Kidney (tissue), 22 donors: ENCODE measurements at places on chromosomes 5 and 9. TPM values are rescaled to one million over a fixed set of nuclear protein-coding genes. Genes with fewer than 3 reads are reported as not detected.

TUSC1 gene
- 17.6 TPM for total RNA-seq

PCDHB5 gene
- total RNA-seq = 7.5 TPM

RXRA gene
- total RNA-seq = 49.5 TPM

CHSY3 gene
- total RNA-seq = 3.0 TPM

WWC1 gene
- total RNA-seq = 174 TPM

ADGRD2 gene
- not detected for total RNA-seq

IFNB1 gene
- not detected for total RNA-seq

PDZD2 gene
- 14.8 TPM for total RNA-seq

CCIN gene
- total RNA-seq = 0.13 TPM

RGS7BP gene
- total RNA-seq = 10.7 TPM

DNA sequence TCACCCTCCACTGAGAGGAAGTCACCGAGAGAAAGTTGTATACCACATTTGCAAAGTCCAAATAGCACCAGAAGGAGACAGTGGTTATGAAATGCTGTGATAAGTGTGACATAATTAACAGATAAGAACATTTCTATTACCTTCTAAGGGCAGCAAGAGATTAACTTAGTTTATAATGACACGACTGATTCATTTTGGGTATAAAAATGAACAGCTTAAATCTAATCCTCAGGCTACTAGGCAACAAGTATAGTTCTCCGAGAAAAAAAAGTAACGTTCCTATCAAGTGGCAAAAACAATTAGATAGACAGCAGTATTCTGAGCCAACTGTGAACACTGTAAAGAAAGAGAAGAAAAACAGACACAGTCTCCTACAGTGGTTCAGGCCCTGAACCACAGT is 431.2 kb upstream of the GRAMD2B start:
- no peaks in the 10 kb centered on the region for H3K4me1 ChIP-seq
- no peaks in the 10 kb centered on the region for H3K36me3 ChIP-seq
- H3K27me3 ChIP-seq = no peaks in the 10 kb centered on the region
- H3K27ac ChIP-seq = no peak overlapping the region
- no peak for DNase-seq

GRCh38 chr5:78318337-78318736 is 23.8 kb upstream of the AP3B1 start:
- H3K27ac ChIP-seq = no peak overlapping the region
- H3K4me3 ChIP-seq = no peak overlapping the region
- no peaks in the 10 kb centered on the region for H3K27me3 ChIP-seq
- H3K36me3 ChIP-seq = no peaks in the 10 kb centered on the region
- no peaks in the 10 kb centered on the region for H3K4me1 ChIP-seq

DNA sequence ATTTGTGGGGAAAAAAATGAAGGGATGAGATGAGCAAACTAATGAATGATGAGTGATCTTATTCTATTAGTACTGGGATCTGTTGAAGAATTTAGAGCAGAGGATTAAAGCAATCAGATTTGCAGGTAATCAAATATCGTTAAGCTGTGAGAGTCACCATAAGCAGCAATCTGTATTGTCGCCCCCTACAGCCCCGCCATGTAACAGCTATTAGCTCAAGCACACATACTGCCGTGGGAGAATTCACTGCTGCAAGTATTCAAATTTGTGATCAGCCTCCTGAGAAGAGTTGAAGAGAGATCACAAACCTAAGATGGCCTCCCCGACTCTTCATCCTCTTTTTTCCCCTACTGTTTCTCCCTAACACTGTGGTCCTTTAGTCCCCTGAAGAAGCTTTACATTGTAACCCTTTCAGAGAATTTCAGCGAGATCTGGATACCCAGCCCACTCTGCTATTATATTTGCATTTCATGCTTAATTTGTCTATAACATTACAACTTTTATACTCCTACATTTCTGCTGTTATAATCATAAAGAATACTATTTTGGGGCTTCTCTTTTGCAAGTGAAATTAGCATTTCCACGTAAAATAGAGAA is 28.5 kb upstream of the PHF24 start:
- peak; percentile 42 for DNase-seq
- H3K27me3 ChIP-seq = no peaks in the 10 kb centered on the region
- no peak overlapping the region for H3K27ac ChIP-seq
- no peaks in the 10 kb centered on the region for H3K4me1 ChIP-seq
- H3K36me3 ChIP-seq = no peaks in the 10 kb centered on the region

GRCh38 chr9:131478421-131478868 is 24.3 kb upstream of the POMT1 start:
- DNase-seq = peak; percentile 58
- H3K4me1 ChIP-seq = no peaks in the 10 kb centered on the region
- H3K27ac ChIP-seq = no peak overlapping the region

- H3K4me1 ChIP-seq = peaks cover 10% of the 10 kb centered on the region
- no peaks in the 10 kb centered on the region for H3K36me3 ChIP-seq
- H3K27me3 ChIP-seq = no peaks in the 10 kb centered on the region
These were observed 314.0 kb downstream of the AGTPBP1 start for GRCh38 chr9:85427772-85428171.

DNA sequence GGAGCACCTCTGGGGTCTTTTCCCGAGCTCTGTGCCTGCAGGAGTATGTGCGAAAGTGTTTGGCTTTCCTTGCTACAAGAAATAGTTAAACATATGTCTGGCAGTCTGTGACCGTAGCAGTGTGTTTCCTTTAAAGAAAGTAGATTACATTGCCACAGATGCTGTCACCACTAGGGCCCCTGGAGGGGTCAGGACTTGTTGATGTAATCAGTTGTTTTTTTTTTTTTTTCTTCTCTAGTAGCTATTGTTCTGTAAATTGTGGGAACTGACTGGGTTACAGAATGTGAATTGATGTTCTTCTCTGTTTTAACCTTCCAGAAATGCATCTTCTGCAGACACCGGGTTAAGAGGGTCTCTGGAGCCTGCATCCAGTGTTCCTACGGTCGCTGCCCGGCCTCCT is 345.6 kb downstream of the KDM4C start:
- no peak overlapping the region for H3K4me3 ChIP-seq
- H3K27ac ChIP-seq = no peak overlapping the region
- H3K36me3 ChIP-seq = peaks cover 8% of the 10 kb centered on the region
- no peaks in the 10 kb centered on the region for H3K4me1 ChIP-seq

GRCh38 chr5:107129051-107129450 is 541.7 kb downstream of the EFNA5 start:
- H3K27ac ChIP-seq = no peak overlapping the region
- H3K36me3 ChIP-seq = no peaks in the 10 kb centered on the region
- no peak overlapping the region for H3K4me3 ChIP-seq
- no peak for DNase-seq

GRCh38 chr9:117720555-117720954 is 16.4 kb downstream of the TLR4 start:
- DNase-seq = peak; percentile 73
- no peak overlapping the region for H3K27ac ChIP-seq
- no peaks in the 10 kb centered on the region for H3K27me3 ChIP-seq
- H3K4me1 ChIP-seq = peaks cover 5% of the 10 kb centered on the region
- no peak overlapping the region for H3K4me3 ChIP-seq
- H3K36me3 ChIP-seq = no peaks in the 10 kb centered on the region

- H3K27ac ChIP-seq = peak overlapping the region; percentile 5
- peaks cover 4% of the 10 kb centered on the region for H3K27me3 ChIP-seq
- DNase-seq = peak; percentile 11
These were observed 1.3 kb upstream of the FST start for GRCh38 chr5:53479045-53479589.

- no peak overlapping the region for H3K27ac ChIP-seq
- H3K4me3 ChIP-seq = no peak overlapping the region
- no peak for DNase-seq
- H3K27me3 ChIP-seq = no peaks in the 10 kb centered on the region
- H3K4me1 ChIP-seq = no peaks in the 10 kb centered on the region
These were observed 279.7 kb downstream of the EBF1 start for GRCh38 chr5:158819840-158820620.

GRCh38 chr5:60163762-60164161 is 270.2 kb upstream of the PDE4D start:
- H3K4me1 ChIP-seq = no peaks in the 10 kb centered on the region
- no peaks in the 10 kb centered on the region for H3K36me3 ChIP-seq

GRCh38 chr5:122954719-122955118 is 81.8 kb downstream of the PPIC start:
- DNase-seq = no peak
- no peaks in the 10 kb centered on the region for H3K27me3 ChIP-seq
- no peaks in the 10 kb centered on the region for H3K4me1 ChIP-seq
- H3K36me3 ChIP-seq = no peaks in the 10 kb centered on the region

DNA sequence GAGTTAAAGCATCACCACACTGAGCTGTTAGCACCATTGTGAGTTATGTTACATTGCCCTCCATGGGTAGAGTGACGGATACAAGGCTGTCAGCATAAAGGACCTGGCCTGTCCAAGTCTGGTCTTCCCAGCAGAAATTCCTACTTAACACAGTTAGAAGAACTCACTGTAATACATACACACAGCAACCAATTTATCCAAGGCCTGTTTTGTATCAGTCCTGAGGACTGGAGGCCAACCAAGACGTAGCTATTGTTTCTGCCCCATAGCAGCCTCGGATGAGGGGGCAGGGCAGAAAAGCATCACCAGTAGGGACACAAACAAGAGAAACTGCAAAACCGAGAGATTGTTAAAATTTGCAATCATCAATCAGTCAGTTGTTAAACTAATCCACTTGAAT is 66.0 kb upstream of the CKMT2 start:
- no peaks in the 10 kb centered on the region for H3K36me3 ChIP-seq
- no peaks in the 10 kb centered on the region for H3K27me3 ChIP-seq
- H3K4me1 ChIP-seq = no peaks in the 10 kb centered on the region
- H3K27ac ChIP-seq = no peak overlapping the region

DNA sequence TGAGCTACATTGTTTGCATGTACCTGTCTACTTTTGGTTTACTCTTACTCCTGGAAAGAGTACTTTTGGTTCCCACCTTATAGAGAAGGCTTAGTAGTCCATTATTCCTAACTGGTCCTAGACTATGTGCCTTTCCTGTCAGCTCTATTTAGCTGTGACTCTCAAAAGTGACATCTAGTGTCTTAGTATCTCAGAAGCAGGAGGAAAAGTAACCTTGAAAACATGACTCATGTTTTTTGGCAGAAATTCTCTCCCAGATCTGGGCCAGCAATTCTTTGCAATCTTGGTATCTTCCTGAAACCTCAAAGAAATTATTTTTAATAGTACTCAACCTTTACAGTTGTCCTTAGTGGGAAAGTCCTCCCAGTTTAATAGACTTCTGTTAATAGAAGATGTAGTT is 691.7 kb upstream of the SEMA6A start:
- H3K4me3 ChIP-seq = no peak overlapping the region
- H3K27ac ChIP-seq = no peak overlapping the region
- H3K4me1 ChIP-seq = no peaks in the 10 kb centered on the region
- no peak for DNase-seq
- no peaks in the 10 kb centered on the region for H3K27me3 ChIP-seq

- no peak overlapping the region for H3K4me3 ChIP-seq
- no peaks in the 10 kb centered on the region for H3K27me3 ChIP-seq
- H3K4me1 ChIP-seq = no peaks in the 10 kb centered on the region
- DNase-seq = no peak
- H3K36me3 ChIP-seq = no peaks in the 10 kb centered on the region
- no peak overlapping the region for H3K27ac ChIP-seq
These were observed 429.0 kb downstream of the ZNF608 start for GRCh38 chr5:124317451-124317850.

DNA sequence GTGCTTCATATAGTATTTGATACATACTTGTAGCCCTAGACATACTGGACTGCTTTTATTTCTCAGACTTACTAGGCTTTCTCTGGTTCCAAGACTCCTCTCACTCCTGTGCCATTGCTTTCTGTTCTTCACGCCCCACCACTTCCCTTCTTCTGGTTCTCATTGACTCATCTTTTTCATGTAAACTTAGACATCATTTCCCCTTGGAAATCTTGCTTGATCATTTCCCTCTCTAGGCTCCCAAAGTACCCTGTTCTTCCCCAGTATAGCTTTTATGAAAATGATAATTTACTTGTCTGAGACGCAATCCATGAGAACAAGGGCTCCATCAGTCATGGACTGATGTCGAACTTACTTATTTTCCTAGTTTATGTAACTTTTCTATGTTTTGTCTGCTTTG is 83.5 kb downstream of the TLR4 start:
- H3K27ac ChIP-seq = no peak overlapping the region
- H3K4me3 ChIP-seq = no peak overlapping the region
- no peaks in the 10 kb centered on the region for H3K27me3 ChIP-seq
- DNase-seq = no peak
- peaks cover 11% of the 10 kb centered on the region for H3K4me1 ChIP-seq

DNA sequence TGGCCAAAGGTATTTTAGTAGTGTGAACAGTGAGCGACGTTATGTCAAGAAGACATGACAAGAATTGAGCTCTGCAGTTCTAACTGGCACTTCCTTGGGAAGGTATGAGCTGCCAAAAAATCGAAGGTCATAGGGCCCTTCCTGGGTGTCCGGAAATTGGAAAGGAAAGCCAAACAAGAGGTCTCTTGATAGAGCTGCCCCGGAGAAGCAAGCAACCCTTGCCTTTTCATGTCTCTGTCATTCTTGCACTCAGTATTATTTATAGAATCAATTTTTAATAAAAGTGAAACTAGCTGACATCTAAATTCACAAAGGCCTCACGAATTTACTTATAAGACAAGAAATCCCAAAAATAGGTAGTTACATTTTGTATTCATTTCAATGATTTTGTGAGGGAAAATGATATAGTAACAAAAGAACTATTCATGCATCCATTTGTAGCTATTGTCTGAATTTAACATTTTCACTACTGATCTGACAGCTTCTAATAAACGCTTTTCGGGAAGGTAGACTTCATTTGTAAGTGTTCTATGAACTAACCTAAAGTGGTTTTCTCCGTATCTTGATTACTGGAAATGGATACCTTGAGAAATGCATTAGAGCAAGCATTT is 113.8 kb upstream of the VCAN start:
- no peak overlapping the region for H3K27ac ChIP-seq
- H3K4me3 ChIP-seq = no peak overlapping the region
- no peaks in the 10 kb centered on the region for H3K36me3 ChIP-seq
- H3K27me3 ChIP-seq = no peaks in the 10 kb centered on the region
- no peak for DNase-seq

- H3K4me3 ChIP-seq = no peak overlapping the region
- no peak overlapping the region for H3K27ac ChIP-seq
- H3K4me1 ChIP-seq = no peaks in the 10 kb centered on the region
These were observed 67.4 kb upstream of the WWC1 start for GRCh38 chr5:168224085-168224484.

- no peaks in the 10 kb centered on the region for H3K4me1 ChIP-seq
- no peak overlapping the region for H3K27ac ChIP-seq
- no peak for DNase-seq
- no peak overlapping the region for H3K4me3 ChIP-seq
These were observed 341.0 kb downstream of the PRR16 start for GRCh38 chr5:120805131-120805530.

GRCh38 chr5:73317523-73317922 is 131.1 kb downstream of the FOXD1 start:
- no peak for DNase-seq
- no peaks in the 10 kb centered on the region for H3K4me1 ChIP-seq
- H3K27ac ChIP-seq = no peak overlapping the region
- no peaks in the 10 kb centered on the region for H3K27me3 ChIP-seq
- no peak overlapping the region for H3K4me3 ChIP-seq

GRCh38 chr9:37959976-37960375 is 56.0 kb upstream of the SLC25A51 start:
- H3K27me3 ChIP-seq = no peaks in the 10 kb centered on the region
- H3K4me1 ChIP-seq = peaks cover 4% of the 10 kb centered on the region
- H3K27ac ChIP-seq = no peak overlapping the region
- no peak overlapping the region for H3K4me3 ChIP-seq
- no peaks in the 10 kb centered on the region for H3K36me3 ChIP-seq
- DNase-seq = no peak

GRCh38 chr5:179411161-179411841 is 66.0 kb upstream of the ADAMTS2 start:
- H3K27me3 ChIP-seq = no peaks in the 10 kb centered on the region
- peak; percentile 60 for DNase-seq
- H3K36me3 ChIP-seq = no peaks in the 10 kb centered on the region
- H3K4me3 ChIP-seq = no peak overlapping the region

- H3K4me1 ChIP-seq = peaks cover 4% of the 10 kb centered on the region
- no peak overlapping the region for H3K27ac ChIP-seq
- H3K36me3 ChIP-seq = no peaks in the 10 kb centered on the region
- no peaks in the 10 kb centered on the region for H3K27me3 ChIP-seq
These were observed 98.8 kb upstream of the SEMA6A start for GRCh38 chr5:116673453-116673852.
